ENCODE measurements at places on chromosomes 2 and 18.

- DNase-seq, result no peak
These were observed 67.6 kb upstream of the ERBB4 start for GRCh38 chr2:212606232-212606631.

GRCh38 chr2:71552861-71553301 is 99.5 kb downstream of the DYSF start:
- no peak for DNase-seq

DNA sequence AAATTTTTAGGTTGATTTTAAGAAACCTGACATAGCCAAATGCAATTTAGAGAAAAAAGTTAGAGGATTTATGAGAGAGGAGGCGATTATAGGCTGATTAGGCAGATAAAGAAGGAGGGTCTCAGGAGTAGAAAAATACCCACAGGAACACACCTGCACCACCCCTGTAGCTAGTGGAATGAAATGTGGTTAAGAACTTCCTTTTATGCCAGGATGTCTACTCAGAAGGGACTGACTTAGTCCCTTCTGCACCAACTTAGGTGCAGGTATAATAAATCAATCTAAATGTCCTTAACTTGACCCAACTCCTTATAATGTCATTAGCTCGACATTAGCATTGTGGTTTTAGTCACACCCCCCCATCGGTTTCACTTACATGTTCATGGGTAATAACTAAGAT is 1274.5 kb upstream of the TMEFF2 start:
- no peak for DNase-seq

DNA sequence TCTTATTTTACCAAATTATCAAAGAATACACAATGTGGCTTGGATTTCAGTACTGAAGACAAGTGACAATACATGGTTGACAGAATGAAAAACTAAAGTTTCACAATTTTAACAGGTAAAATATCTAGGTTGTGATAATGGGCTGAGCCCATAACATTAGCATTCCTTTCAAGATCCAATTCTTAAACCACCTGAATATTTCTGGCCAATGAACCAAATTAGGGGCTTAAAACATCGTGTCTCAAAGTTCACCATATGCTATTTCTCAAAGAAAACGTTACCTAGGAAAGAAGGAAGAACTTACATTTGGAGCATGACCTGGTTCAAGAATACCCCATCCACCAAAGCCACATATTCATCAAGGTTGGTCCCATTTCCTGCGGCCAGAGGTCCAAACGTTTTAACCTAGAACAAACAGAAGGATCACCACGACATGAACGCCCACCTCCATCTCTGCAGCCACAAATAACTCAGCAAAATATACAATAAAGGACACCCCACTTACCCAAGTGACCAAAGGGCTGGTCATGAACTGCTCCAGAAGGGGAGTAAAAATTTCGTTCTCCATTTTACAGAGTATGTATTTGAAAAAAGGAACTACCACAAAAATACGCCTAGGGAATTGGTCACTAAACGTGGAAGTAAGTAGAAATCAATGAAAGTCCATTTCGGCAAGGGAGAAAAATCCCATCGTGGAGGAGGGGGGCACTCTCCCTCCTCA is 984 bp downstream of the CCDC88A start:
- no peak for DNase-seq

DNA sequence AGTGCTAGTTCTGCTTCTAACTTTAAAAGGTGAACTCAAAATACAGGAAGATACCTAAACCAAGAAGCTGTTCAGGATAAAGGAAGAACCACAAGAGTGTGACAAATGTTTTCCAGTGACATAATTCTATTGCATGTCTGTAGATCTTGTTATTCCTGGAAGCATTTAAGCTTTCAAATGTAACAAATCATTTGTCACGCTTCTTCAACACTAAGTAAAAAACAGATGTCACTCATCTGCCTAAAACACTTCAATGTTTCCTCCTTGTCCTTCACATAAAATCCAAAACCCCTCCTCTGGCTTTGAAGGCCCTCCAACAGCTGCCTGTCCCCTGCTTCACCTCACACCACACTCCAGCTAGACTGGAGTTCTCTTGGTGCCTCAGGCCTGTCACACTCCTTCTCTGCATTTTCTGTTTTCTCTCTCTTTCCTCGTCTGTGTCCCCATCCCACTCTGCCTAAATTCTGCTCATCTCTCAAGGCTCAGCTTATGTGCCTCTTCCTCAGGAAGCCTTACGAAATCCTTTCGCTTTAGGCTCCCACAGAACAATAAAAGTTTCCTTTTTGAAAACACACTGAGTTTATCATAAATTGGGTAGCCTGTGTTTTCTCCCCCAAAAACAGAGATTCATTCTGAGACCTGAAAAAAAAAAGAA is 6.4 kb upstream of the CLEC4F start:
- no peak for DNase-seq
